ENCODE measurements at places on chromosomes 5 and 9. TPM values are rescaled to one million over a fixed set of nuclear protein-coding genes. Genes with fewer than 3 reads are reported as not detected.

The STPG3 gene
- polyA plus RNA-seq = not detected

DNA sequence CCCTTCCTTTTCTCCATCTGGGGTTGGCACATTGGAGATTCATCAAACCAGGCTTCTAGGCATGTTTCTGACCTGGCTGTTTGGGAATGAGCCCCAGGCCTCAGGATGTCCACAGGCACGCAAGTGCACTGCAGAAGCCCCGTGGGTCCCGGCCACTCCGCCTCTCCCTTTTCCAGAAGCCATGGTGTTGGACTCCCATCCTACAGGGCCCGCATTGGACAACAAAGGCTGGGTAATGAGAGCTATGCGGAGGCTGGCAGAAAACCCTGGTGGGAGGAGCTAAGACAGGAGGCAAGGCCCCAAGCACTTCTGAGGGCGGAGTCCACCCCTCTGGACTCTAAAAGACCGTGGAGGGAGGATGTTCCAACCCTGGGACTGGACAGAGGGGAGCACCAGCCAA, 160.6 kb downstream of the OLFM1 start:
- no peak for DNase-seq

GRCh38 chr9:21320465-21320864, 14.7 kb downstream of the KLHL9 start:
- DNase-seq = no peak

GRCh38 chr9:71446106-71446472, 322.2 kb downstream of the CEMIP2 start:
- DNase-seq = no peak

The APBB3 gene
- polyA plus RNA-seq = 4.2 TPM

The TRIM36 gene
- polyA plus RNA-seq = 18.0 TPM

DNA sequence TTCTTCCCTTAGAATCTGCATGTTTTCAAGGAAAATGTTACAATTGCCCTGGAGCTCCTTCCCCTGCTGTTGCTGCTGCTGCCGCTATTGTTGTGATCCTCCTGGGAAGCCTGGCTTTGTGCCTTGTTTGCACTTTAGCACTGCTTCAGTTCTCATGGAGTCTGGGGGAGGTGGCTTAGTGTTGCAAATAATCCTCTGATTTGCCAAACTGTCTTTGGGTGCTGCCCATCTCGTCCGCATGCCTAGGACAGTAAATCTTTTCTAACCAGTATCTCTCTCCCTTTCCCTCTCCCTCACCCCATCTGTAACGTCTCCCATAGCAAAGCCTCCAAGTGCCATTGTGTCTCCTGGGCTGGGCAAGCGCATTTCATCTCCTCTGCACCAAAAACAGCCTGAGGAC, 30.3 kb downstream of the FAM240B start:
- DNase-seq = no peak

GRCh38 chr5:114065912-114066311, 296.0 kb upstream of the KCNN2 start:
- DNase-seq = no peak

DNA sequence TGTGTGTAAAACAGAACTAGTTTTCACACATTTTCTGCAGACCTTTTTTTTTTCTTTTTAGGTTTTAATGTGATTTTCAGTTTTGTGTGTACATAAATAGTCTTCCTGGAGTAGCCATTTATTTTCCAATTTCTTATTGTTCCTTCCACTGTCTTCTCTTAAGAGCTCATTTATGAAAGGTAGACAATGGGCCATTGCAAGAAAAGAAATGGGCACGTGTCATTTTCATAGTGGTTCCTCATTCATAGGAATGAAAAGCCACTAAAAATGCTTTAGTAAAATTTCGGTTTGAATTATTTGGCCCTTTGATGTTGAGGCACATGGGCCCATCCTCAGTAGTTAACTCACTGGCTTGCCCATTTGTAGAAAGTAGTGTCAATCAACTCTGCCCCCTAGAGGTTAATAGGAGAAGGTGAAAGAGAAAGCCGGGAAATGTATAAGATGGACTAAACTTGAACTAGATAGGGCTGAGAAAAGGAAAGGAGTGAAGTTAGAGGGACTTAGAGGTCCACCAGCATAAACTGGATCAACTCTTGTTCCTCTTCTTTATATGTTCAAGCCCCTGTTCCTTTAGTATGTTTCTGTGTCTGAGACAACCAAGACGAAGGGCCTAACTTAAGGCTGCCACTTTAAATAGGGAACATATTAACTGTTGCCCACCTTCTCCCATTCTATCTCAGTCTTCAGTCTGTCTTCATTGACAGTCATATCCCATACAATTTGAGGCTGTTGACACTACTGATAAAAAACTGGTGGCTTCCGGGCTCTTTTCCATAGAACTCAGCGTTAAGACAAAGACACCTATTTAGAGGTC, 72.6 kb downstream of the SMARCA2 start:
- no peak for DNase-seq

The SLC22A5 gene
- 6.0 TPM for polyA plus RNA-seq

The SMIM3 gene
- polyA plus RNA-seq = 46.0 TPM

DNA sequence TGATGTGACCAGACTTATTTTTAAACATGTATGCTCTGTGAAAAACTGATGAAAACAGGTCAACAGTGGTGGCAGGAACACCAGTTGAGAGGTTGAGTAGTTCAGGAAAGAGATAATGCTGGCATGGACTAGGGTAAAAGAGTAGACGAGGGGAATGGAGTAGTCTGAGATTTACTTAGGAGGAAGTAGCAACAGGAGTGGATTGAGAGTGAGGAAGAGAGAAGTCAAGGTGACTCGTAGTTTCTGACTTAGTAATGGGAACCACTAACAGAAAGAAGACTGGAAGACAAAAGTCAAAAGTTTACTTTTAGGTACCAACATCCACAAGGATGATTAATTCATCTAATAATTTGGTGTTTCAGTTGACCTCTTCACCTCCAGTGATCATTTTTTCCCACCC, 3.6 kb downstream of the SRA1 start:
- DNase-seq = no peak

DNA sequence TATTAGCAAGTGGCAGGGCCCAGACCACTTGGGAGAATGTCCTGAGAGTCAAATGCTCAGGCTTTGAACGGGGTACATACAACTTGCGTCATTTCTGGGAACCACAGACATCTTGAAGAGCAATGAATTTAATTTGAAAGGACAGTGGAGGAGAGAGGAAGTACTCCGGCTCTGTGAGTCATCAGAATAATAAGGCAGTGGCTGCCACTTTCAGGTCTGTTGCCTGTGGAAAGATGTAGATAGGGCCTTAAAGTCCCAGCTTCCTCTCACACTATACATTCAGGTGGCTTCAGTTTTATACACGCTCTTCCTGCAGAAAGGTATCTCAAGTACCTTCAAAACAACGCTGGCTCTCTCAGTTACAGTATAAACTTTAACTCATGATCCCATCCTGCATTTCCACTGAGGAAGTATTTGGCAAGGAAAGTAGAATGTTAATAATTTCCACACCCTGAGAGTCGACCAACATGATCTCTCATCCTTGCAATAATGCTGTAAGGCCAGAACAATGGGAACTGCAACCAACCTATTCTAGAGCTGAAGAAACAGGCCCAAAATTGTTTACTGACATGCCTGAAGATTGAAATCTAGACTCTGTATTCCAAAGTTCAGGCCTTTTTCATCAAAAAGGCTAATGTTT, 6.8 kb upstream of the PRUNE2 start:
- no peak for DNase-seq

DNA sequence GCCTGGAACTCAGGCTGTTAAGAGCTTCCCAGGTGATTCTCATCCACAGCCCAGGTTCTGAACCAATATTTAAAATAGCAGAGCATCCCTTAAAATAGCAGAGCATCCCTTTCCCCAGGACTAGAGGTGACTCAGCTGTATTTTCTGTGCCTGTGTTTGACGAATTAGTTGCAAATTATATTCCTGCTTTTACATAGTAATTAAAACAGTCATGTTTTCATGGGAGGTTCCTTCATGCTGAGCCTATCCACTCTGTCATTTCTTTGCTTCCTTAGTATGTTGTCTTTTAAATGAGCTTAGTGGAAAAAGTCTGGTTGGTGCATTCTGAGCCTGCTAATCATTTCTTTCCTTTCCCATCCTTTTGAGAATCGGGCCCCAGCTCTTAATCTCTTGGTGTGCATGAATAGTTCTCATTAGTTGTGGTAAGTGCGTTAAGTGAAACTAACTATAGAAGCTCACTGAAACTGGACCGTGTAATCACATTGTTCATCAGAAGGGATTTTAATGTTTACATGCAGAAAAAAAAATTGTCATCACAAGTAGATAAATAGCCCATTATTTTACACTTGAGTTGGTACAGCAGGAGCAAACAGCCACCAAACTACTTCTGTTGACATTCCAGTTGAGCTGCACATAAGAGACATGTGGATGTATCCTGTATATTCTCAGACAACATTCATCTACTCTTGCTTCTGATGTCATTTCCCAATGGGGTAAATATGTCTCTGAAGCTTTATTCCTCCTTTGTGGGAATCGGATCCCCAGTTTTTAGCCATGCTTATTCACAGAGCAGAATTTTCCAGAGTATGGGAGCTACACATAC, 596.9 kb upstream of the WWC1 start:
- no peak for DNase-seq

- no peak for DNase-seq
These were observed 81.4 kb downstream of the CD180 start for GRCh38 chr5:67115246-67115645.

GRCh38 chr5:178413988-178414387, 176.2 kb downstream of the COL23A1 start:
- peak; percentile 18 for DNase-seq

- no peak for DNase-seq
These were observed 388.5 kb upstream of the CTNND2 start for GRCh38 chr5:12292610-12293204.

- DNase-seq = no peak
These were observed 74.9 kb downstream of the TAF11L14 start for GRCh38 chr5:17709011-17709710.

GRCh38 chr5:139682016-139682975, 34.1 kb downstream of the CXXC5 start:
- DNase-seq = no peak

The SPAAR gene
- not detected for polyA plus RNA-seq

GRCh38 chr9:79287708-79288290, 284.0 kb upstream of the TLE4 start:
- no peak for DNase-seq

DNA sequence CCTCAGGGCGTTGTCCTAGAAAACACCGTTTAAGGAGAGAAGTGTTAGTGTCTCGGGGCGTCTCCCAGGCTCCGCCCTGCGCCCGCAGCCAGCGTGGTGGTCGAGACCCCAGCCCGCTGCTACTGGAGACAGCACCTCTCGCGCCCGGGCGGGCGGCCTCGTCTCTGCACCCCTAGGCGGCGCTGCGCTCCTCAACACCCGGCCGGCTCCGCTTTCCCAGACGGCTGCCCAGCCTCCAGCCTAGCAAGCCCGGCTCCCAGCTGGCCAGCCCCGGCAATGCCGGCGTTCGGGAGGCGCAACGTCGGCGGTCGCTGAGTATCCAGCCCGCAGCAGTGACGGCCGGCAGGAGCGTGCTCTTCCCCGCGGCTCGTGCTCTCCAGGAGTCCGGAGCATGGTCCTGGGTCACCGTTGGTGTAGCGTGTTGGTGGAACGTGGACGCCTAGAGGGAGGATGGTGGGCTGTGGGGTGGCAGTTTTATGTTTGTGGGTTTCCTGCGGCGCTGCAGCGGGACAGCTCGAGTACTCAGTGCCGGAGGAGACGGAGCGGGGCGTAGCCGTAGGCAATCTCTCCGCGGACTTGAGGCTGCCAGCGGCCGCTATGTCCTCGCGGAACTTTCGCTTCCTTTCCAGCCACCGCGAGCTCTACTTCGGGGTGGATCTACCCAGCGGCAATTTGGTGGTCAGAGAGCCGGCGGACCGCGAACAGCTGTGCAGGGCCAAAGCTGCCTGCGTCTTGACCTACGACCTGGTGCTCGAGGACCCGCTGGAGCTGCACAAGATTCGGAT, 536 bp downstream of the PCDHAC1 start:
- DNase-seq = peak; percentile 85

The WDR38 gene
- polyA plus RNA-seq = not detected

- no peak for DNase-seq
These were observed 159.7 kb downstream of the DOCK2 start for GRCh38 chr5:169796731-169797130.

The DAB2 gene
- polyA plus RNA-seq = 30.6 TPM

DNA sequence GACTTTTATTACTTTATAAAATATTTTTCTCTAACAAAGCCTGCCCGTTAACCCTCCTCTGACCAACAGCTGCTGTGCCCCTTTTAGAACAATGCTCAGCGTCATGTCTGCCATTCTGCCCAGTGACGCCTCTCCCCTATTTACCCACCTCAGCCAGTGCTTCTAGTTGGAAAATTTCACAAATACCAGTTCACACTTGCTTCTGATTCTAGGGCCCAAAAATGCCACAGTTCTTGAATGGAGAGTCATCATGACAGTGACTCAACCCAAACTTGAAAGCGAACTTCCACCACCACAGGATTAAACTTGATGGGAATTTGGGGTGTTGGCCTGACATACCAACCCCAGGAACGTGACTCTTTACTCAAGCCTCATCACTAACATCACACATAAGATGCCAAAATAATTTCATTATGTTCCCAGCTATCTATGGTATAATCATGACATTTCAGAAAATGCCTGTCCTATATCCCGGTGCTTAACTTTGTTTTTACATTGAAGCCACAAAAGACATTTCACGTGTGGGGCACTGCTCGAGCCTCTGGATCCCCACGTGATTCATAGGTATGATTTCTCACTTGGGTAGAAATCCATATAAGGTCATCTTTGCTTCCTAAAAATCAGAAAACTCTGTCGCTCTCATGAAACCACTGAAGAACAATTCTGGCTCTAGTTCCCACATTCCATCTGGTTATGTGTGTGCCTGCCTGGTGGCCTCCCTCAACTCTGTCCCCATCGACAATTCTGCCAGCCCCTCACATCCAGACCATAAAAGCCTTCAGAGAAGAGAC, 220.9 kb downstream of the ACTL7B start:
- DNase-seq = no peak

GRCh38 chr5:109874108-109874507, 184.4 kb downstream of the MAN2A1 start:
- DNase-seq = no peak

The PRR16 gene
- 3.0 TPM for polyA plus RNA-seq

The WDR31 gene
- polyA plus RNA-seq = 2.0 TPM

DNA sequence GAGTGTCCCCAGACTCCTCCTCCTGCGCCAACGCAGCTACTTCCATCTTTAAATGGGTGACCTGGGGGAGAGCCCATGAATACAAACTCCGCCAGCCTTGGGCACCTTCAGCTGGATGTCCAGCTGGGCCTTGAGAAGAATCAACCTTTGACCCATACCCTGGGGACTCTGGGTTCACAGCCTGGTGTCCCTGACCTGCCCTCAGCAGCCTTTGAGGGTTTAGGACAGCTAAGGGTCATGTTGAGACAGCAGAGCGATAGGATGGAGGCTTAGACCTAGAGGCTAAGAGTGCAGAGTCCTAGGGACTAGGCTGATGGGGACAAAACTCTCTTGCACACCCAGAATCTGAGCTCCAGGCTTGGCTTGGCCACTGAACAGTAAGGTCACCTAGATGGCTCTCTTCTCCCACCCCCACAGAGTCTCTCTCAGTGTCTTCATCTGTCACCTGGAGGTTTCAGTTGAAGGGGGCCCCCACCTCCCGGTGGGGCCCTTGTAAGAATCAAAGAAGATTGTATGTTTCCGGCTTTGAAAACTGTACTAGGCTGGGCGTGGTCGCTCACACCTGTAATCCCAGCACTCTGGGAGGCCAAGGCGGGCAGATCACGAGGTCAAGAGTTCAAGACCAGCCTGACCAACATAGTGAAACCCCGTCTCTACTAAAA, 6.7 kb upstream of the AQP3 start:
- no peak for DNase-seq
